Hematopoietic multipotent progenitor cell treated with erythropoietin and hydrocortisone succinate and interleukin-3 and kit ligand, for 17 days (in vitro differentiated cells): ENCODE measurements at places on chromosomes 1 and 21.

DNA sequence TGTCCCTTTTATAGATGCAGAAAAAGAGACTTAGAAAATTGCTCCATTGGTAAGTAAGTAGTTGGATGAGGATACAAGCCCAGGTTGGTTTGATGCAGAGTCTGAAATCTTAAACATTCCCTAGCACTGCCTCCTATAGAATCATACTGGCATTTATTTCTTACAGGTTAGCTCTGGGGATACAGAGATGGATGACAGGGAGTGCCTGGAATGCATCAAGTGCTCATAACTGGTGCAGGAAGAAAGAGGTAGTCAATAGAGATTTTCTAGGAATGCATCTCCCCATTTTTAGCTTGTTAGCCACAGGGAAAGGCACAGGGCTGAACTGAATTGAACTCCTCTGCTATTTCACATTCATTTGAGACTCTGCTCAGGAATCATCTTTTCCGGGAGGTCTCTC is 269.0 kb upstream of the USP24 start:
- no peak for DNase-seq

GRCh38 chr1:211183747-211184313 is 49.9 kb upstream of the KCNH1 start:
- DNase-seq = no peak

GRCh38 chr1:21326861-21327344 is 36.6 kb upstream of the ECE1 start:
- DNase-seq = no peak

GRCh38 chr1:36517011-36517771 is 34.5 kb upstream of the CSF3R start:
- DNase-seq = no peak

GRCh38 chr1:208929575-208929974 is 653.9 kb upstream of the CAMK1G start:
- no peak for DNase-seq

DNA sequence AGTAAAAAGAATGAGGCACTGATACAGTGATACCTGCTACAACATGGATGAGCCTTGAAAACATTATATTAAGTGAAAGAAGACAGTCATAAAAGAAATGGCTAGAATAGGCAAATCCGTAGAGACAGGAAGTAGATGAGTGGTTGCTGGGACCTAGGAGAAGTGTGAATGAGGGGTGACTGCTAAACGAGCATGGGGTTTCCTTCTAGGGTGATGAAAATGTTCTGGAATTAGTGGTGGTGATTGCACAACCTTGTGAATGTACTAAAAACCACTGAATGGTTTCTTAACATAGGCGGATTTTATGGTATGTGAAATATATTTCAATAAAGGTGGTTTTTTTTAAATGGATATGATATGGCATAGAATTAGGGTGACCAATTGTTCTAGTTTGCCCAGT is 12.6 kb upstream of the SERINC2 start:
- DNase-seq = no peak

- no peak for DNase-seq
Measured at GRCh38 chr1:110068646-110069403, 1.6 kb downstream of the ALX3 start.

DNA sequence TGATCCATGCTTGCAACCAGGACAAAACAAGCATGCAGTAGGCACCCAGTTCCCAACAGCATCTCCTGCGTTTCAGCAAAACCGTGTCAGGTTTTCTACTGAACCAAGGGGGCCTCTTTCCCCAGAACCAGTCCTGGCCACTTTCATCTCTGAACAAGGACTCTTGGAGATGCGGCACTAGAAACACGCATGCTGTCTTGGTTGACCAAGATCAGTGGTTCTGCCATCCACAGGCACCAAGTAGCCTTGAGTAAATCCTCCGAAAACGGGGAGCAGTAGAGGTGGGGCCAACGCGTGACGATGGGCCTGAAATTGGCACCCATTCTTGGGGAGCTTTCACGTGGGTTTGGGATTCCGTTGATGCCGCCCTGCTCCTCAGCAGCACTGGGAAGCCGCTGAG is 62.5 kb upstream of the AJAP1 start:
- no peak for DNase-seq

DNA sequence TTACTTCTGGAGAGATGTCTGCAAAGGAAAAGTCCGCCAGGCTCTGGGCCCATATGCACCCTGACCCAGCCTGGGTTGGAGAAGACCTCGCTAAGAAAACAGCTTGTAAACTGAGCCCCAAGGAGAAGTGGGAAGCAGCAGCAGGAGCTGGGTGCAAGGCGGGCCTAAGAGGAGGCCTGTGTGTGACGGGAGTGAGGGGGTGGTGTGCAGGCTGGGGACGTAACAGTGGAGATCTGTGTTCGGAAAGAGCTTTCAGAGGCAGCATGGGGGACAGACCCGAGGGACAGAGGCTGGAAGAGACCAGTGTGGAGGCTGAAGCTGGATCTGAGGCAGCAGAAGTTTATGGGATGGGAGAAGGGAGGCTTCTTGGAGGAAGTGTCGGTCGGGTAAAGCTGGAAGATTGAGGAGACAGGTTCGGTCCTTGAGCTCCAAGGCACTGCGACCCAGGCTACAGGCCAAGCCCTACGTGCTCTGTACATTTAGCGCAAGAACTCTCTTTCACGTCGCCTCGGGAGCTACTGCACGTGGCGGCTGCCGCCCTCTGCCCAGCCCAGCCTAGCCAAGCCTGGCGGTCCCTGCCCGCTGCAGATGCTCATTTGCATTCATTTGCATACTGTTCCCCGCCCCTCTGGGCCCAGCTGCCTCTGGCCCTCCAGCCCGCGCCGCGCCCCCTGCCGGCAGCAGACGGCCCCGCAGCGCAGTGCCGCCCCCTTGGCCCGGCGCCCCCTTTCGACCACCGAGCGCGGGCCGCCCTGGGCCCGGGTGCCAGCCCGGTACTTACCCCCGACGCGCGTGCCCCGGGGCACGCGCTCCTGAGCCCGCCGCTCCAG is 6.3 kb downstream of the HPCA start:
- DNase-seq = no peak

DNA sequence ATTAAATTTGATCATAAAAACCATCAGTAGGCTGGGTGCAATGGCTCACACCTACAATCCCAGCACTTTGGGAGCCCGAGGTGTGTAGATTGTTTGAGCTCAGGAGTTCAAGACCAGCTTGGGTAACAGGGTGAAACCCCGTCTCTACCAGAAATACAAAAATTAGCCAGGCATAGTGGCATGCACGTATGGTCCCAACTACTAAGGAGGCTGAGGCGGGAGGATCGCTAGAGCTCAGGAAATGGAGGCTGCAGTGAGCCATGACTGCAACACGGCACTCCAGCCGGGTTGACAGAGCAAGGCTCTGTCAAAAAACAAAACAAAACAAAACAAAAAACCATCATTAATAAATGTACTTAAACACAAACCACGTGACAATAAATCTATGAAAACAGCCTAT is 61.0 kb downstream of the ARID4B start:
- DNase-seq = no peak

- peak; percentile 85 for DNase-seq
Measured at GRCh38 chr1:43414634-43415223, 25.0 kb downstream of the SZT2 start.

GRCh38 chr1:89631816-89632656 is 884 bp upstream of the LRRC8C start:
- no peak for DNase-seq

- peak; percentile 62 for DNase-seq
Measured at GRCh38 chr1:212557739-212558692, 50.5 kb upstream of the ATF3 start.

DNA sequence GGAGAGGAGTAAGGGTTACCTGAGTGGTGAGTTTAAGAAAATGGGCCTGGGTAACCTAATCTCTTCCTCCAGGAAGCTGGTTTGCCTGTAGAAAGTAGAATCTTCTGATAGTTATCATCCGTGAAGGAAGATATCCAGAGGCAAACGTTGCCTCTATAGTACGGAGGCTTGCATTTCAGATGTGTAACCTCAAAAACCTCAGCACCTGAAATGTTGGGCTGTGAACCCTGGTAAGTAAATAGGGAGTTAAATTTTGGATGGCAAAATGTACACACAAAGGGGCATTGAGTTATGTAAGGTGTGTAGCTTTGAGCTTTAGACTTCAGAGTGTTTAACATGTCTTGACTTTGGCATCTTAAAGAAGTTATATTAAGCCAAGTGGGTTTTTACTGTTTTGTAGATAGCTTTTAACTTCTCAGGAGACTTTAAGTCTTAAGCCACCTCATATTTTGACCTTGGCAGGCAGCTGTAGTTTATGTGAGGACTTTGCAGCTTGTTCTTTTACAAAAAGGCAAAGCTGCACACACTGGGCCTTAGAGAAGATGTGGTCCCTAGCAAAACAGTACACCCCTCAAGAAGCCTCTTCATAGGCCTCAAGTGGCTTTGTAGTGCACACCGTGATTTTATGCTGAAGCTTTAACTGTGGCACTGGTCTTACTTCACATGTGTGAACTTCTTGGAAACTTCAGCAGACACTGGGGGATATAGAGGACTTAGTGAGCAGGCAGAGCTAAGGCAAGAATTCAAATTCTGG is 83.4 kb downstream of the SNRPE start:
- no peak for DNase-seq

DNA sequence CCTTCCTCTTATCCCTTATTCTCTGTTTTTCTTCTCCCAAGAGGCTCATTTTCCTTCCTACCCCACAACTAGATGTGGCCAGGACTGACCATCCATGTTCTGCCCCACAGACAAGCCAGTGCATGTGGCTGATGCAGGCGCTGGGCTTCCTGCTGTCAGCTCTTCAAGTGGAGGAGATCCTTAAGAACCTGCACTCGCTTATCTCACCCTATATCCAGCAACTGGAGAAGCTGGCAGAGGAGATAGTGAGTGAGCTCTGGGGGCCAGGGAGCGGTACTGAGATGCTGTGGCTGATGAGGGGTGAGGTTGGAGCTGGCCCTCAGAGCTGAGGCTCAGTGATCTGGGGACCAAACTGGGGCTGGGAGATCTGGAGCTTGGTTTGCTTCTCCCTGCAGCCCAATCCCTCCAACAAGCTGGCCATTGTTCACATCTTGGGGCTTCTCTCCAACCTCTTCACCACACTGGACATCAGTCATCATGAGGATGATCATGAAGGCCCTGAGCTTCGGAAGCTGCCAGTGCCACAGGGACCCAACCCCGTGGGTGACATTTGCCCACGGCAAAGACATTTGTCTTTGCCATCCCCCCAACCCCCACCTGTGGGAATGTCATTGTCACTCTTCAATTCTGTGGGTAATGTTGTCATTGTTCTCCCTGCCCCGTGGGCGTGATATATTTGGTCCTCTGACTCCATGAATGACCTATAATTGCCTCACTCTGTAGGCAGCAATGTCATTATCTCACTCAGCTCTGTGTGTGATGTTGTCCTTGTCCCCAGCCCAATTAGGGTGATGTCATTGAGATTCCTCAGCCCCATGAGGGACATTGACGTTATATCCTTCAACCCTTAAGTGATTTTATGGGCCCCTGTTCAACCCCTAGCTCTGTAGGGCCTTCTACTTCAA is 11.2 kb upstream of the DPH2 start:
- DNase-seq = no peak

DNA sequence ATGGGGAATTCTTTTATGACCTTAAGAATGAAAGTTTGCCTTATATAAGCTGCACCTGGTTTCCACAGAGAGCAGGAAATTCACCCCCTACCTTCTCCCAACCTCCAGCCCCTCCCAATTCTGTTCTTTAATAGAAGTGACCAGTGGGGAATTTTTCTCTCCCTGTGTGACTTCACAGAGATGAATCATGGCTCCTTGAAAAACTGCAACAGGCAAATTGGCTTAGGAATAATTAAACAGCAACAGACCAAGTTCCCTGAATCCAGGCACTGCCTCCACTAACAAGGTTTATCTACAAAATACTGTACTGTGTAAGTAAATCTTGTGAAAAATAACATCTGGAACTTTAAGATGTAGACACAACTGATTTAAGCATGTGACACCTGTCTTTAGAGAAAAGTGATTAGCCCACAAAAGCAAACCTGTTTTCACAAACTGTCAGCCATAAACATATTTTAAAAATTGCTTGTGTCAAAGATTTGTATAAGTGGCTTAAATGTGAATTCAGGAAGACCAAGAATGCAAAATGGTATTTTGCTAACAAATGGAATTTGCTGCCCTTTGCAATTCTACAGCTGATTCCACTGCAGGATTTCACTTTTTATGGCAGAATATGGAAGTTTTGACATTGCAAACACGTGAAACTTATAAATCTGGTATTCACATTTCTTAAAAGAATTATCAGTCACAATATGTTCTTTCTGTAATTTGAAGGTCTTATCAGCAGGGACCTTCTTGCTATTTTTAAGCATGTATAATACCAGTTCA is 54.0 kb downstream of the ALG14 start:
- no peak for DNase-seq

DNA sequence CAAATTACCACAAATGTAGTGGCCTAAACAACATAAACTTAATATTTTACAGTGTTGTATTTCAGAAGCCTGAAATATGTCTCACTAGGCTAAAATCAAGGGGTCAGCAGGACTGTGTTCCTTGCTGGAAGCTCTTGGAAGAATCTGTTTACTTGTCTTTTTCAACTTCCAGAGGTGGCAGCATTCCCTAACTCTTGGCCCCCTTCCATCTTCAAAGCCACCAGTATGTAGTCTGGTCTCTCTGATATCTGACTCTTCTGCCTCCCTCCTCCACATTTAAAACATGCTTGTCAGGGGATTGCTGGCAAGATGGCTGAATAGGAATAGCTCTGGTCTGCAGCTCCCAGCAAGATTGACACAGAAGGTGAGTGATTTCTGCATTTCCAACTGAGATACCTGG is 567.5 kb downstream of the PLA2G4A start:
- no peak for DNase-seq

DNA sequence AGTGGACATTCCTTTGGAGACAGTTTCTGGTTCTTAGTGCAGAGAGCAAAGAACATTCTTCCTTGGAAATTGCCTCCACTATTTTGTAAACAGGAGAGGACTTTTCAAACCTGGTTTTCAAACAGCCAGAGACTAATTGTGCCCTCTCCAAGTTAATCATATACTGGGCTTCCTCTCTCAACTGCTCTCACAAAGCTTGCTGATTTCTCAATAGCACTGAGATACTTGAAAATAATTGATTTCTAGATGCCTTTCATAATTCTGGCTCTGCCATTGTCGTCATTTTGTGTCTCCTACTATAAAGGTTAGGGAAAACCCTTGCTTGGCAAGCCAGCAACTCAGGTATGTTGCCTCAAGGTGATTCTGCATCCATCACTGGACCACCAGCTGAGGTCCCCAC is 56.0 kb downstream of the KCNJ15 start:
- no peak for DNase-seq

GRCh38 chr1:150106341-150106740 is 38.8 kb downstream of the VPS45 start:
- DNase-seq = no peak

DNA sequence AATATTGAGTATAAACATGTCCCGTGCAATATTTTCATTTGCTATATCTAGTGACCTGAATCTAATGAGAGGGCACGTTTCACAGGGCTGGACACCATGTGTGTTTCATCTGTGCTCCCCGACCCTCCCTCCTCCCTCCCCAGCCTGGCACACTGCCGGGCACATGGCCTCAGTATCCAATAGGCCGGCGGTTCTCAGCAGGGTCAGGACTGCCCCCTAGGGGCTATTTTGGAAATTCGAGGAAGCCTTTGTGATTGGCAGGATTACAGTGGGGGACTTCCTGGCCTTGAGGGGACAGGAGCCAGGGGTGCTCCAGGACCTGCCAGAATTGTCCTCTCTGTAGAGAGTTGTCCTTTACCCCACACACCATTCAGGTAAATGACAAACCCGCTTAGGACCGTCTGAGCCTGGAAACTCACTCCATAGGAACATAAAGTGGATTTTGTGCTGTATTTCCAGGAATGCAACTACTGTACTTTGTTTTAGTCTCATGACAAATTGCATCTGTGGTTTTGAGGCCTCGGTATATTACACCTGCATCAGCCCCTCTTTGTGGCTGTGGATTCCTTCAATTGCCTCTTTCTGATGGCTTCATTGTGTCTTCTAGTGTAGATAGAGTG is 109.5 kb upstream of the SIM2 start:
- DNase-seq = peak; percentile 52

- no peak for DNase-seq
Measured at GRCh38 chr1:75901371-75901770, 30.8 kb downstream of the ASB17 start.
